MCF 10A (cell line): ENCODE measurements at places on chromosomes 1 and 21. TPM values are rescaled to one million over a fixed set of nuclear protein-coding genes. Genes with fewer than 3 reads are reported as not detected.

DNA sequence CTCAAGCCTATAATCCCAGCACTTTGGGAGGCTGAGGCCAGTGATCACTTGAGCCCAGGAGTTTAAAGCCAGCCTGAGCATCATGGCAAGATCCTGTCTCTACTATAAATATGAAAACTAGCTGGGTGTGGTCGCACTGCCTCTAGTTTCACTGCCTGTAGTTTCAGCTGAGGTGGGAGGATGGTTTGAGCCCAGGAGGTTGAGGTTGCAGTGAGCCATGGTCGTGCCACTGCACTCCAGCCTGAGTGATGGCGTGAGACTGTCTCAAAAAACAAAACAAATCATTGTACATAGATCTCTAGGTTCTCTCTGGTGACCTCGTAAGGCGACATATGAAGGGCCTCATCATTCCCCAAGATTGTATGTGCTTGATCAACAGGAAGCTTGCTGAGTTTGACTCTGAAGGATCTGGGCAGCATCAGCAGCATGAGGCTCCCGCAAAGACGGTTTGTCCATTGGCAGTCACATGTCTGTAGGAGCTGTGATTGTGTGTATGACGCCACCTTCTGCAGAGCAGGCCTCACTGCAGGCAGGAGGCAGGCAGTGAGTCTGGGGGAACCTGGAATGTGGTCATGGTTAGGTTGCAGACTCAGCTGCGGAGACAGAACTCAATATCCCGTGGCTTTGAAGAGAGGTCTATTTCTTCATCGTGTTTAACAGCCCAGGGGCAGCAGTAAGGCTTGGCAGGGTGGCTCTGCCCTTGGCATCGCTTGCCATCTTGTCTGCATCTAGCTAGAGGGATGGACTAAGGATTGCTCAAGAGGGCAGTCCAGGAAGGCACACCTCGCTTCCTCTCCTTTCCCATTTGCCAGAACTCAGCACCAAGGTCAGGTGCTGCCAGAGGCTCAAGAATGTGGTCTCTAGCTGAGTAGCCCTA is 14.0 kb downstream of the ATP5PO start:
- H3K27ac ChIP-seq, result no peak overlapping the region
- peaks cover 59% of the 10 kb centered on the region for H3K36me3 ChIP-seq
- DNase-seq, result peak; percentile 64
- no peaks in the 10 kb centered on the region for H3K27me3 ChIP-seq

- H3K27ac ChIP-seq, result peak overlapping the region; percentile 73
- H3K4me3 ChIP-seq, result peak overlapping the region; percentile 89
- peak; percentile 59 for DNase-seq
- no peaks in the 10 kb centered on the region for H3K27me3 ChIP-seq
- H3K36me3 ChIP-seq, result peaks cover 14% of the 10 kb centered on the region
Observed at GRCh38 chr1:36384542-36385409, 948 bp downstream of the STK40 start.

FBLIM1 gene
- total RNA-seq, result 78.2 and 101 TPM in 2 replicates

CLCA4 gene
- total RNA-seq, result not detected in 2 replicates

SLC6A17 gene
- 0.20 TPM in 1 of 2 replicates, not detected in the other for total RNA-seq

IGSF9 gene
- total RNA-seq, result 0.25 and 0.44 TPM in 2 replicates

DNA sequence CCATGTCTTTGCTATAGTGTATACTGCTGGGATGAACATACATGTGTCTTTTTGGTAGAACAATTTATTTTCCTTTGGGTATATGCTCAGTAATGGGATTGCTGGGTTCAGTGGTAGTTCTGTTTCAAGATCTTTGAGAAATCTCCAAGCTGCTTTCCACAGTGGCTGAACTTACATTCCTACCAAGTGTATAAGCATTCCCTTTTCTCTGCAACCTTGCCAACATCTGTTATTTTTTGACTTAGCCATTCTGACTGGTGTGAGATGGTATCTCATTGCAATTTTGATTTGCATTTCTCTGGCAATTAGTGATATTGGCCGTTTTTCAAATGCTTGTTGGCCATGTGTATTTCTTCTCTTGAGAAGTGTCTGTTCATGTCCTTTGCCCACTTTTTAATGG is 37.5 kb upstream of the ANGPTL1 start:
- DNase-seq, result no peak
- H3K27ac ChIP-seq, result no peak overlapping the region
- H3K4me3 ChIP-seq, result no peak overlapping the region

DNA sequence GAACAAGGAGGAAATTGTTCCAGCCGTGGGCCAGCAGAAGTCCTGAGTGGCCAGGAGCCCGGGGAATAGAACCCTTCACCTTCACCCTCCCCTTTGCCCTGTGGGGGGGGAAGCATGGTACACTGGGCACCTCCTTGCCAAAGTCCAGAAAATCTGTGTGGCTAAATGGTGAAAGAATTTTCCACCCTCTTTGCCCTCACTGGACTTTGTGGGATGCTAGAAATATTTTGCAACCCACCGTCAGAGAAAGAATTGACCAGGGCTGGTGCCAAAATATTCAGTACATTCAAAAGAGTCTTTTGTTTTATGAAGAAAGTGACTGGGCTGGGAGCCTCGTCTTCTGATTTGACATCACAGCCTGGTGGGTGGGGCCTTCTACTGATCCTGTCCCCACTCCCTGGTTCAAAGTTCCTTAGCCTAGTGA is 14.6 kb downstream of the NFASC start:
- no peak overlapping the region for H3K27ac ChIP-seq
- H3K36me3 ChIP-seq, result no peaks in the 10 kb centered on the region
- no peak overlapping the region for H3K4me3 ChIP-seq
- H3K27me3 ChIP-seq, result peaks cover 21% of the 10 kb centered on the region

DNA sequence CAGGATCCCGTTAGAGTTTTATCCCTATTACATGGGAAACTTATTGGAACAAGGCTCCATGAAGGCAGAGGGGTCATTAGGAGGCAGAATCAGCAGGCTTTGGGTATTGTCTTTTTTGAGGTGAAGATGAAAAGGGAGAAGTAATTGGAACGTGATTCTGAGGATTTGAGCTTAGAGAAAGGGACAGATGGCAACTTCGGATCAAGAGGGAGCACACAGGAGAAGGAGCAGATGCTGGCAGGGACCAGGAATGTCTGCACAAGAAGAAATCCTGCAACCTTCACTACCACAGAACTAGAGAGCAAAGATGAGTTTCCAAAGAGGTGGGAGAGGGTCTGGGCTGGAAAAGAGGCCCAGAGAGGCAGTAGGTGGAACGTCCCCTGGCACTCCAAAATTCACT is 202.8 kb downstream of the RRAGC start:
- DNase-seq, result no peak
- no peak overlapping the region for H3K27ac ChIP-seq

DNA sequence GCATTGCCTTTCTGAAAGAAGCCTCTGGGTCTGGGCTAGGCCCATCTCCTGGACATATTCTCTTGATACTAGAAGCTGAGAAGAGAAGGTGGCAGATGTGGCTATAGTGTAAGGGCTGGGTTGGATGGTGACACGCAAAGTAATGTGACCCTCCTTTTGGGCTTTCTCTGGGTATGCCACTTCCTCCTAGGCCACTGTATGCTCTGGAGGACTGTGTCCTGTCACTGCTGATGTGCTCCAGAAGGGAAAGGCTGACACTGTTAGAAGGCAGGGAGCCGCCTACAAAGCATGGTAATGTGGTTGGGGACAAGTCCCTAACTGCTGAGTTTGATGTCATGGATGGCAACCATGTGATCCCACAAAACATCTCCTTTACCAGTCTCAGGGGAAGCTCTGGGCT is 112.1 kb downstream of the BCAR3 start:
- peaks cover 99% of the 10 kb centered on the region for H3K36me3 ChIP-seq
- H3K4me3 ChIP-seq, result no peak overlapping the region
- H3K4me1 ChIP-seq, result peaks cover 15% of the 10 kb centered on the region
- H3K27me3 ChIP-seq, result no peaks in the 10 kb centered on the region
- H3K27ac ChIP-seq, result peak overlapping the region; percentile 54

GRCh38 chr1:209927466-209927865 is 10.6 kb upstream of the SYT14 start:
- peaks cover 3% of the 10 kb centered on the region for H3K27me3 ChIP-seq
- no peak overlapping the region for H3K27ac ChIP-seq
- no peaks in the 10 kb centered on the region for H3K36me3 ChIP-seq
- H3K4me3 ChIP-seq, result no peak overlapping the region

DNA sequence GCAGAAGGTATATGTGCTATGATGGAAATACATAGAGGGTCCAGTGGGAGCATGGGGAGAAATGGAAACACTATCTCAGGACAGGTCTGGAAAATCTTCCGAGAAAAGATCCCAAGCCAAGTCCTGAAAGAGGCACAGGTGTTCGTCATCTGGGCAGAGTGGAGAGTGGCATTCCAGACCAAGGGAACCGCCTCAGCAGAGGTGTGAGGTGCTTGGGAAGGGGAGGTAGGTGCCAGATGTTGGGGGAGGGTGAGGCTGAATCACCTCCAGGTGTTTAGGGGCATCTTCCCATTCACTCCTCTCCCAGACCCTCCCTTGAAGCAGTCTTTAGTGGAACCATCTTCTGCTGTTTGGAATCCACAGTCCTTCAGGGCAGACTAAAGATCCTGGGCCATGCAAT is 23.5 kb upstream of the LRRN2 start:
- H3K27ac ChIP-seq, result peak overlapping the region; percentile 33
- H3K4me3 ChIP-seq, result no peak overlapping the region
- H3K4me1 ChIP-seq, result peaks cover 19% of the 10 kb centered on the region
- peaks cover 31% of the 10 kb centered on the region for H3K27me3 ChIP-seq
- DNase-seq, result peak; percentile 29

DNA sequence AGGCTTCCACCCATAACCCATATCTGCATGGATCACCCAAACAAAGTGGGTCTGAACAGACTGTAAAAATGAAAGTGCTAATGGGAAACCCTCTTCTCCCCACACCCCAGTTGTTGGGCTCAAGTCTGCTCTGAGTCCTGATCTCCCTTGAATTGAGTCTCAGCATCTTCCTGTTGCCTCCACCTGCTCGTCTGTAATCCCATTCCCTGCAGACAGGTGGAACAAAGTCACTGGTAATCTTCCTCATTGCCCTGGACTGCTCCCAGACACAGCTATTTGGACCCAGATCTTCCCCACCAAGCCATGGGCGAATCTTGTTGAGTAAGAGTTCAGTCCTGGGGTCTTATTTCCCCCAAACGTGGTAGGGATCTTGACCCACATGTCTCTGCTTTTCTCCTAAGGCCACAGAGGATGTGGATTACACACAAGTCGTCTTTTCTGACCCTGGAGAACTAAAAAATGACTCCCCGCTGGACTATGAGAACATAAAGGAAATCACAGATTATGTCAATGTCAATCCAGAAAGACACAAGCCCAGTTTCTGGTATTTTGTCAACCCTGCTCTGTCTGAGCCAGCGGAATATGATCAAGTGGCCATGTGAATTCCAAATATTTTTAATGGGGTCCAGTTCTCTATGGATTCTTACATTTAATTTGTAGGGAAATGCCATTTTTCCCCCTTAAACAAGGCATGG is 15.7 kb downstream of the AVPR1B start:
- peaks cover 4% of the 10 kb centered on the region for H3K4me1 ChIP-seq
- H3K4me3 ChIP-seq, result no peak overlapping the region
- H3K36me3 ChIP-seq, result no peaks in the 10 kb centered on the region
- DNase-seq, result no peak
- H3K27me3 ChIP-seq, result peaks cover 38% of the 10 kb centered on the region
- H3K27ac ChIP-seq, result no peak overlapping the region

DNA sequence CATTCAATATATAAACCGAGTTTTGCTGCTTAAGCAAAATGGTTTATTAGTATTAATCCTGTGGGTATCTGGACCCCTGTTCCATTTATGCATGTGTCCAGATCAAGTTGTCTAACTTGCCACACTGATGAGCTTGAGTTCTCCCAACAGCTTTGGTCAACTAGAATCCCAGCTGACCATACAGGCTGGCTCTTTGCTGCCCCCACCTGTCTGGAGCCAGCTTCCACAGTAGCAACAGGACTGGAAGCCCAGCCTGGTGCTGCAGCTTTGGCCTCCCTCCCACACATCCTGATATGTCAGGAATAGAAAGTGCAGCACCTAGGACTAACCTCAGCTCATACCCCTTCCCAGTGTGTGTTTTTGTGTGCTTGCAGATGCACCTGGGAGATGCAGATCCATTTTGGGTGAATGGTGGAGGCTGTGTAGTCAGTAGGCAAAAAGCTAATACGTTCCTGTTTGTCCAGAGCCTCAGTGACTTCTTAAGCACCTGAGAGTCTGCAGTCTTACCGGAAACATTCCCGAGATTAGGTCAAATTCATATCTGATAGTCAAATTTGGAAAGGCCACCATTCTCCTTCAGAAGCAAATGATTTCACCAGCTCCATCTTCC is 40.9 kb upstream of the BEND5 start:
- no peaks in the 10 kb centered on the region for H3K4me1 ChIP-seq
- H3K4me3 ChIP-seq, result no peak overlapping the region
- H3K36me3 ChIP-seq, result no peaks in the 10 kb centered on the region
- H3K27me3 ChIP-seq, result no peaks in the 10 kb centered on the region
- H3K27ac ChIP-seq, result no peak overlapping the region

PRAMEF11 gene
- not detected in 2 replicates for total RNA-seq

TMPRSS2 gene
- total RNA-seq, result not detected in 2 replicates

GRCh38 chr1:224383218-224383617 is 26.5 kb downstream of the CNIH4 start:
- H3K27me3 ChIP-seq, result no peaks in the 10 kb centered on the region
- DNase-seq, result no peak
- peaks cover 74% of the 10 kb centered on the region for H3K36me3 ChIP-seq
- H3K4me1 ChIP-seq, result no peaks in the 10 kb centered on the region
- H3K4me3 ChIP-seq, result no peak overlapping the region
- H3K27ac ChIP-seq, result no peak overlapping the region

DNA sequence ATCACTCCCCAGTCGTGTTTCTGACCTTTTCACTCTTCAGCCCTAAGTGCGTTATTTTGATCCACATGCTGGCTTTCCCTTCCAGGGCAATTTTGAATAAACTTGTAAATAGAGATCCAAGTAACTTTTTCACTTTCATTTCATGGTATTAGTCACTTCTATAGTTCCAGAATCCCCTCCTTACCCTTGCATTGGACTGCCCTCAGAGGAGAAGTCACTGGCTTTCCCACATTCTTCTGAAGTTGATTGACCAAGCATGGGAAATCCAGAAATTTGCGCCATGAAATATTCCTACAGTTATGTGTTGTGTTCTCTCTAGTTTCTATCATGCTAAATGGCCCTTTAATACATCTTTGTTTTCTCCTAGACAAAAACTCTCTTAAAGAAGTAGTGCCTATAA is 177.3 kb upstream of the GORAB start:
- H3K4me3 ChIP-seq, result no peak overlapping the region
- DNase-seq, result no peak
- no peaks in the 10 kb centered on the region for H3K27me3 ChIP-seq
- no peak overlapping the region for H3K27ac ChIP-seq
- peaks cover under 1% of the 10 kb centered on the region for H3K4me1 ChIP-seq
- no peaks in the 10 kb centered on the region for H3K36me3 ChIP-seq

KLHDC7A gene
- not detected in 2 replicates for total RNA-seq

DNA sequence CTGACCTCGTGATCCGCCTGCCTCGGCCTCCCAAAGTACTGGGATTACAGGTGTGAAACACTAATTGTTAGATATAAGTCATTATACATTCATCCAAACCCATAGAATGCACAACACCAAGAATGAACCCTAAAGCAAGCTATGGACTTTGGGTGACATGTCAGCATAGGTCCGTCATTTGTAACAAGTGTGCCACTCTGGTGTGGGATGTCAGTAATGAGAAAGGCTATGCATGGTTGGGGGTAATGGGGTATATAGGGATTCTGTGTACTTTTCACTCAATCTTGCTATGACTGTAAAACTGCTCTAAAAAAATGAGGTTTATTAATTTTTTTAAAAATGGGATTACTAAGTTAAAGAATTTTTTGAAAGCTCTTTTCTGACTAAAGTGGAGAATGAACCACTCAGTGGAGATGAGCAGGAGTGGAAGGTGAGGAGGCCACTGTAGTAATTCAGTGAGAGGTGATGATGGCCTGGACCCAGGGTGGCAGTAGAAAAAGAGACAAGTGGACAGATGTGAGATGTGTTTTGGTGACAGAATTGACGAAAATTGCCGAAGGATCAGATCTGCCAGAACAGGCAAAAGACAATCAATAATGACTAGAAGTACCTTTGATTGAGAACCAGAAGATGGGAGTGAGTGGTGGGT is 21.3 kb upstream of the S1PR1 start:
- no peaks in the 10 kb centered on the region for H3K36me3 ChIP-seq
- no peaks in the 10 kb centered on the region for H3K4me1 ChIP-seq
- H3K27ac ChIP-seq, result no peak overlapping the region
- H3K27me3 ChIP-seq, result no peaks in the 10 kb centered on the region
- no peak overlapping the region for H3K4me3 ChIP-seq
